ENCODE measurements at places on chromosomes 12 and 14. TPM values are rescaled to one million over a fixed set of nuclear protein-coding genes. Genes with fewer than 3 reads are reported as not detected.

Gene HOXC12
- polyA plus RNA-seq, result not detected

Gene PIK3C2G
- polyA plus RNA-seq, result 1.6 TPM

DNA sequence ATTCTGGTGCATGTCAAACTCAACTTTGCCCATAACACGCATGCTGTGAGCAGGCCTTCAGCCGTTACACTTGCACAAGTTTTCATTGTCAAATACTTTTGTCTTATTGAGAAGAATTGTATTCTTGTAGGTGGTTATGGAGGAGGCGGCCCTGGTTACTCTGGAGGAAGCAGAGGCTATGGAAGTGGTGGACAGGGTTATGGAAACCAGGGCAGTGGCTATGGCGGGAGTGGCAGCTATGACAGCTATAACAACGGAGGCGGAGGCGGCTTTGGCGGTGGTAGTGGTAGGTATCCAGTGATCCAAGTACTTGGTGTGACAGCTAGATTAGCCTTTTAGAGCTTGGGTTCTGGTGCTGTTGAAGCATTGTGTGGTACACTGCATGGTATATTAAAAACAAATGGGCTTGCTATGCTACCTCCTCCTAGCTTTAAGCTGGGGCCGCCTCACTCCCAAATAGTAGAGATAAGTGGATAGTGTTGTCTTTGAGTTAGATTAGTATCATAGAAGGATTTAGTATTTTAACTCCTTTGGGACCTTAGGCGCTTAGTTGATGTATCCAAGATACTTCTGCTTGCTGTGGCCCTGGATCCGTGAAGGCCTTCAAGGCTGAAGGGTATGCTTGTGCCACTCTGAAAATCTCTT is 2.5 kb downstream of the HNRNPA1 start:
- no peak for DNase-seq

DNA sequence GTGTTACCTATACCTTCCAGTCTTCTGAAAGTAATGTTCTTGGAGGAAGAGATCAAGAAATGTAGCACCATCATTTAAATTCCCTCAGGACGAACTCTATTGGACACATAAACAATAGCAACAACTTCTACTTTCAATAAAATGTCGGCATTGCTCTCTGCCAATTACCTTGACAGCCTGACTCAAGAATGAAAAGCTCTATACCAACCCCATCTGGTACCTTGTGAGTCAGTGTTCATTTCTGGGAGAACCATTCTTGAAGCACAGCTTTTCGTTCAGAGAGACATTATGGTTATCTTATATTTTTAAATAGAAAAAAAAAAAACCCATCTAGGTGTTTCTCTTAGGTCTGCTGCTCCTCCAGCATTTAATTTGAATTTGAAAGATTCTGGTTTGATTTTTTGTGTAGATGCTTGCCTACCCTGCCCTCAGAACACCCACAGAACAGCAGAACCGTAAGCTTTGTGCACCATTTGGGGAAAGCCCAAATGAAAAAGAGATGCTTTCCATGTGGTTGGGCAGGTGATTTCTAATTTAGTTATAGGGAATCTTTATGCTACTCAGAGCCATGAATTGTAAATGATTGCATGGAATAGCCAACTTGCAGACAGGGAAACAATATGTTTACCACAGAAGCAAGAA is 156.0 kb downstream of the SAMD4A start:
- no peak for DNase-seq

- DNase-seq, result no peak
These were observed 116.8 kb downstream of the CFAP54 start for GRCh38 chr12:96606134-96606533.

DNA sequence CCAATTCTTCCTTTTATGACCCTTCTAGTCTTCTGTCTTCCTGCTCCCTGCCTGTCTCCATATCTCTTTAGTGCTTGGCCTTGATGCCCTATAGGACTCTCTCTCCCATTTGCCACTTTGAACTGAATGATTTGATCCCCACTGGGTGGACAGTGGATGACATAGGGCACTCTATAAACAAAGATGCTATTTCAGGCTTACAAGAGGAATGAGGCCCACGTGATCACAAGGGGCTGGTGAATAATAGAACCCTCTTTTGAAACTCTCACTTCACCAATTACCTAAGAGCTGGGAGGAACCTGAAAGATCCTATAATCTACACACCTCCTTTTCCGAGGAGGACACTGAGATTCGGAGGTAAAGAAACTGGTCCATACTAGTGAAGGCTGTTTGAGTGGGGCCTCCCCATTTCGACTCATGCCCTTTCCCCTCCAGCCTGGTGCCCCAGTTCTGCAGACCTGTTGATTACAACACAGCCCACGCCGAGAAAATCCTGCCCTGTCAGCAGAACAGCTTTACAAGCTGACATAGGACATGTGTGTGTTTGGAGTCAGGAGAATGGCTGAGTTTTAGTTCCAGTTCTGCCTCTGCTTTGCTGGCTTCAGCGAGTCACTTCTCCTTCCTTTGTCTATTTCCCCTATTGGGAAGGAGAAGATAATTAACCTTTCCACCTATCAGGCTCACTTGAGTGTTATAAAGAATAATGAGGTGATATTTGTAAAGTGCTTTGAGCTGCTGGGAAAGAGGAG is 400.3 kb downstream of the ZFP36L1 start:
- DNase-seq, result no peak

DNA sequence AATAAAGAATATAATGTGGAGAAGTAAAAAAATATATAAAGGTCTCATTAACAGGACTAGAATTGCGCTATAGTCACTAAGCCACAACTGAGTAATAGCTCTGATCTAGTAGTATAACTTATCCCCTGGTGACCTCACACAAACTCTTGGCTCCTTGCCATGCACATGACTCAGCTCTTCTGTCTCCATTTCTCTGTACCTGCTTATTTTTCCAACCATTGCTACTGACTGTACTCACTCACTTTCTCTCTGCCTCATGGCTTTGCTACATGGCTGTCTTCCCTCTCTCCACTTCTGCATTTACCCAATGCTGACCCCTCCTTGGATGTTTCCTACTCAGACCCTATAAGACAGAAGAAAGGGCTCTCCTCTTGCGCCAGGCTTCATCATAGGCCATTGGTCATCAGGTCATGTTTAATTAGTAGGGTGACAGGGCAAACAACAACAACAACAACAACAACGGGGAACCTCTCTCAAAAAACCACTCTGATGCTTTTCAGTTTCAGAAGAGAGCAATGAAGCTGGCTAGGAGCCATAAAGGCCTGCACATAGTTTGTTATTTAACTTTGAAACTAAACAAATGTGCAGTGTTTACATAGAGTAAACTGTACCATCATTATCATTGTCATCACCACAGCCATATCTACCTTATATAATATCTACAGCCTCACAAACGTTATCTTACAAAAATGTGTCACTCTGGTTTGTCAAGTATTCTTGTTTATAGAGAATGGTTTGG is 25.6 kb upstream of the KRAS start:
- peak; percentile 59 for DNase-seq

GRCh38 chr12:104741077-104741476 is 217.0 kb downstream of the SLC41A2 start:
- no peak for DNase-seq

GRCh38 chr14:97539411-97539795 is 742.2 kb downstream of the VRK1 start:
- DNase-seq, result no peak

Gene TAS2R9
- not detected for polyA plus RNA-seq

GRCh38 chr12:49967042-49967776 is 5.5 kb downstream of the AQP5 start:
- peak; percentile 96 for DNase-seq

Gene KCNH3
- 2.3 TPM for polyA plus RNA-seq

Gene TIMM9
- polyA plus RNA-seq, result 58.7 TPM

- DNase-seq, result no peak
These were observed 368.6 kb upstream of the RGS6 start for GRCh38 chr14:71563492-71564153.

DNA sequence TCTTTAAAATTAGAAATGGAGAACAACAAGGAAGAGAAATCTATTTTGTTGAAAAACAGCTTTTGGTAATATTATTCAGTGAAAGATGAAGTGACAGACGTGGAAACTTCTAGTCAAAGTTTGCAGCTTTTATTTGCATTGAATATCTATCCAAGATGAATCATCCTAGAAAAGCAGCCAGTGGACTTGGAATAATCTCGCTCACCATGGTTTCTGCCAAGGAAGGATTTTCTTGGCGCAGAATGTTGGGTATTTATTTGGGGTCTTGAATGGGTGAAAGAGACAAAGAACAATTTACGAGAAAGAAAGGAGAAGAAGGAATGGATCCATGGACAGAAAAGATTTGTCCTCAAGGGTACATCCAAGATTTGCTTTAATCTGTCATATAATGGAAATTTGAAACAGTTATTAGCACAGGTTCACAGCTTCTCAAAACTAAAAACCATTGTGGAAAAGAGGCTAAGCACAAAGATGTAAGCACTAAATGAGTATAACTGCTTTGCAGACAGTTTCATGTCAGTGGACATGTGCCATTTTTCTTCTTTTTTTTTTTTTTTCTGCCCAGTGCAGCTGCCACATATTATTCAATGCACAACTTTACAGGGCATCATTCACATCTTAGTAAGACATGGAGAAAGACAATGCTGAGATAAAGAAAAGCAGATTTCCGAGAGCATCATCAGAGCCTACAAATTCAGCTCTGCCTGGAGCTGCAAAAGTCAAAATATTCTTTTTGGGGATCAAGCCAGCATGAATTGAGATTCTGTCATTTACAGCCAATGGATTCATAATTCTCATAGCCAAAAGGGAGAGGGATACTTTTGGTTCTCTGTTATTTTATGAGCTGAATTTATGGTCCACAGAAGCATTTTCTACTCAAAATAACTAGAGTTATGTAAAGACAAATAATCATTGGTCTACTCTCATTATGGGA is 333.7 kb downstream of the DAD1 start:
- no peak for DNase-seq

DNA sequence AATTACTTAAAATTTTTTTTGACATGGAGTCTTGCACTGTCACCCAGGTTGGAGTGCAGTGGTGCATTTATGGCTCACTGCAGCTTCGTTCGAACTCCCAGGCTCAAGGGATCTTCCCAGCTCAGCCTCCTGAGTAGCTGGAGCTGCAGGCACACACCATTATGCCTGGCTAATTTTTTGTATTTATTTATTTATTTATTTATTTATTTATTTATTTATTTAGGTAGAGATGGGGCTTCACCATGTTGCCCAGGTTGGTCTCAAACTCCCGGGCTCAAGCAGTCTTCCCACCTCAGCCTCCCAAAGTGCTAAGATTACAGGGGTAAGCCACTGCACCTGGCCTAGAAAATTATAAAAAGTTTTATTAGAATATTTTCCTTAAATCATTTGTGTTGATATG is 73.6 kb downstream of the DACT1 start:
- no peak for DNase-seq

Gene ATP2A2
- polyA plus RNA-seq, result 16.3 TPM

- peak; percentile 83 for DNase-seq
These were observed 3.5 kb downstream of the PTPN21 start for GRCh38 chr14:88551094-88551870.

DNA sequence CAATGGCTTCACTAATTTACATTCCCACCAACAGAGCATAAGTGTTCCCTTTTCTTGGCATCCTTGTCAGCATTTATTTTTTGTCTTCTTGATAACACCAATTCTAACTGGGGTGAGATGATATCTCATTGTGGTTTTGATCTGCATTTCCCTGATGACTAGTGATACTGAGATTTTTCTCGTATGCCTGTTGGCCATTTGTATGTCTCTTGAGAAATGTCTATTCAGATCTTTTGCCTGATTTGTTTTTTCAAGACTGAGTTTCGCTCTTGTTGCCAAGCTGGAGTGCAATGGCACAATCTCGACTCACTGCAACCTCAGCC is 4.7 kb upstream of the PLD4 start:
- no peak for DNase-seq

Gene OR4N2
- not detected for polyA plus RNA-seq

GRCh38 chr14:69664265-69664664 is 52.9 kb downstream of the SUSD6 start:
- no peak for DNase-seq

DNA sequence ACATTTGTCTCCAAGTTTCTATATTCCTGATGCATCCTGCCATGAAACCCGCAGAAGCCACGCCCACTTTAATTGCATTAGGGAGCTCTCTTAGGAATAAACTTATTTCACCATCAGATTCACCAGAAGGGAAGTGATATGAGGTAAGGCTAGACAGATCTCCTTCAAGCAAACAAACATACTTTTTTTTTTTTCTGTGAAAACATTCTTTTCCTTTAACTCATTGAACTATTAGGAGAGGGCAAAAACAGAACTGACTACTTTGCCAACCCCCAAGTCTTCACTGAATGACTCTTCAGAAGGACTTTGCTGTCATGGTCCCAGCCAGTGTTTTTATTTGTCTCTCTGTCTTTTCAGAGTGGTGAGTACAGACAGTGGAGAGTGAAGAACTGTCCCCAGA is 48.4 kb downstream of the GTF2A1 start:
- DNase-seq, result no peak

GRCh38 chr14:92728759-92729364 is 19.6 kb downstream of the LGMN start:
- DNase-seq, result no peak

DNA sequence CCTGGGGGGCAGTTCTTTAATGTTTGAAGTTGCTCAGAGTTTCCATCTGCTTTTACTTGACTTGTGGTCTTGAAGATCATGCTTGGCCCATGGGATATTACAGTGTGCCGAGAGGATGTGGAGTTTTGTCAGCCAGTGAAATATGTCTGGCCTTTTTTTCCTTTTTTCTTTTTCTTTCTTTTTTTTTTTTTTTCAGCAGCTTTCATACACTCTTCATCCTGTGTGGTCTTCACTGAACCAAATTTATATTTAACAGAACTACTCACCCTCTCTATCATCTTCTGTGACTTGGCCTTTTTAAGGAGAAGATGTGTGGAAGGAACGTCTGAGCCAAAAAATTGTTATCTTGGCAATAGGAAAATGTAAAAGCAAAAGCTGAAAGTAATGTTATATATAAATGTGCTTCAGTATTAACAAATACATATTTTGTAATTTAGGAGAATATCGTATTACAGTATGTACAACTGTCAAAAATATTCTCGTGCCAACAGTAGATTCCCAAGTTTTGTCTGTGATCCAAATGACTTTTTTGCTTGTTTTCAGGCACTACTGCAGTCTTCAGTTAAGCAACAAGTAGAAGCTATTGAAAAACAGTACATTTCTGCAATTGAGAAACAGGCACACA is 200.6 kb downstream of the CCDC91 start:
- DNase-seq, result no peak

GRCh38 chr12:84641940-84642545 is 270.6 kb downstream of the SLC6A15 start:
- DNase-seq, result no peak

GRCh38 chr14:50714450-50715073 is 46.5 kb upstream of the SAV1 start:
- no peak for DNase-seq

DNA sequence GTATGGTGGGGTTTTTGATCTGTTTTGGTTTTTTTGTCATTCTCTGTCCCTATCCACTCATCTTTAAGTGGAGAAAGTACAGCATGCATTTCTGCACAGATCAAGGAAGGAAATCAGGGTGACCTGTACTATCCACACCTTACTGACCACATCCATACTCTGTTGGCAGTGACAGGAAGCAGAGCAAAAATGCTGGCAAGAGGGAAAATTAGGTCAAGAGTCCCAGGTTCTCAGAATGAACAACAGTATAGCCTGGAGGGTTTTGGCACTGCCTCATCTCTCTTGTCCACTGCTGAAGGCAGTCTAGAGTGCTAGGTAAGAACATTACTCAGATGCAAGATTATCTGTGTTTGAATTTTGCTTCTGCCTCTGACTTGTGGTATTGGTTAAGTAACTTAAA is 70.7 kb downstream of the TAOK3 start:
- no peak for DNase-seq
